SK-N-SH (cell line): ENCODE measurements at places on chromosomes 6 and 20. TPM values are rescaled to one million over a fixed set of nuclear protein-coding genes. Genes with fewer than 3 reads are reported as not detected.

DNA sequence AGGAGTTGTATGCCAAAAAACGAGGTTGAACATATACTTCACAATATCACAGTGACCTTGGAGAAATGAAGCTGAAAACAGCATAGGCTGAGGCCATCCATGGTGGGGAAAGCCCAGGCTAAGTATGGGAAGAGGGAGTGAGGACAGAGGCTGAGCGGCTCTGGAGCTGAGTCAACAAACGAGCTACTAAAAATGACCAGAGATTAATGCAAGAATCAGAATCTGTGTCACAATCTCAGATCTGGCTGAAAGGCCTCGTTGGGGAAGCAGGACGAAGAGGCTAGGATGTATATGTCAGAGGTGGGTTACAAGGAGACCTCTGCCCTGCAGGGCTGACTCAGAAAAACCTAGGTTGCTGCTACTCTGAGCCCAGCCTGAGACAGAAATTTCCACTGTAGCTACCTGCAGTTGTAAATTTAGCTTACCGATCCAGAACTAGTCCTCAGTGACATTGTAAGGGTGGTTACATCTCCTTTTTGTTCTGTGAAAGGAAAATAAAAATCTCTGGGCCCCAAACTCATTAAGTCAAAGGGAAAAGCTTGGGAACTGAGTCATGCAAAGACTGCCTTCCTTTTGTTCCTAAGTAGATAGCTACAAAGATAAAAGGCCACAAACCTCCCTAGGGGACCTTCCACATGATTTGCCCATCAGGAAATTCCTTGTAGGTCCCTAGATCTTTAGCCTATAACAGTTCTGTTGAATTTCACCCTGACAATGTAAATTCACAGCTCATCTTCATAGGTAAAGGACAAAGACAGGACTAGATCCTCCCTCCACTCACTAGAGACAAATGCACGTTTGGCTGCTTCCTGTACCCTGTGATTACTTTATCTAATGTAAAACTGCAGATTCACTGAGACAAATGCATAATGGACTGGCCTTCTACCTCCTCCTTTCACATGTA lies 8.5 kb upstream of the TUBB2A start:
- no peak for DNase-seq
- peaks cover 3% of the 10 kb centered on the region; the same call in 1 of the 2 replicates for H3K4me1 ChIP-seq
- no peak overlapping the region for H3K4me3 ChIP-seq
- H3K27ac ChIP-seq = no peak overlapping the region

Gene DEK
- 34.2 and 35.7 TPM in 2 replicates for polyA plus RNA-seq

Gene MAPK13
- 1.9 and 2.3 TPM in 2 replicates for polyA plus RNA-seq

Gene RHAG
- not detected in 2 replicates for polyA plus RNA-seq

- DNase-seq = no peak
- peak overlapping the region; percentile 45 for H3K27ac ChIP-seq
- no peak overlapping the region for H3K4me3 ChIP-seq
- H3K36me3 ChIP-seq = no peaks in the 10 kb centered on the region
These were observed 14.7 kb upstream of the PYGB start for GRCh38 chr20:25233016-25233772.

- peak overlapping the region; percentile 43 for H3K27ac ChIP-seq
- H3K4me1 ChIP-seq = peaks cover 8% of the 10 kb centered on the region
- no peaks in the 10 kb centered on the region for H3K27me3 ChIP-seq
These were observed 8.3 kb upstream of the NCOA3 start for GRCh38 chr20:47493175-47493962.

DNA sequence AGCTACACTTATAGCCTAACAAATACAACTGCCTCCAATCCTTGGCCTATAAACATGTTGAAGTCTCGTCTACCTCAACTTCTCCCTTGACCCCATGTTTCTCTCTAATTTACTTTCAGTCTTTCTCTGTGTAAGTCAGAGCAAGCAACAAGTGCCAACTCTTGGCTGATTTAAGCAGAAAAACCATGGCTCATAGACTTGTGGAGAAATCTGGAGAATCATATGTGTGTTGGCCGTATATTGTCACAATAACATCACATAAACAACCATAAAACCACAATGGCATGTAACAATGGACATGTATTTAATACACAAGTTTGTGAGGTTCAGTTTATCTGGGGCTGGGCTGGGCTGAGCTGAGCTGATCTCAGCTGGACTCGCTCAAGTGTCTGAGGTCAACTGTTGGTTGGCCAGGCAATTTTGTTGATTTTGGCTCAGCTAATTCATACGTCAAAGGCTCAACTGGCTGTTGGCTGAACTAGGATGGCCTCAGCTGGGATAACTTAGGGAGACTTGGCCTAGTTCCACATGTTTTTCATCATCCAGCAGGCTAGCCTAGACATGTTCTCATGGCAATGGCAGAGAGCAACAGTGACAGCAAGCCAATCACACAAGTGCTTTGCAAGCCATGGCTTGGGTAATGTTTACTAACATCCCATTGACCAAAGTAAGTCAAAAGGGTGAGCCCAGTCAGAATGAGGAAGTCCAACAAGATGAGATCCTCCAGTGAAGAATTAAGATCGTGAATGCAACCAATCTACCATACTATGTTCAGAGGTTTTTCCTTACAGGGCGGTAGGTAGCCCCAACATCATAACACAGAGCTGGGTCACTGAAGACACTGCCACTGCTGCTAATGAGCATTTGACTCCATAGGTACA lies 12.9 kb upstream of the TBC1D22B start:
- H3K4me3 ChIP-seq = no peak overlapping the region
- H3K27ac ChIP-seq = peak overlapping the region; percentile 100
- no peaks in the 10 kb centered on the region for H3K36me3 ChIP-seq
- peaks cover 30% of the 10 kb centered on the region for H3K4me1 ChIP-seq
- DNase-seq = no peak

GRCh38 chr20:7499201-7499600 lies 441.1 kb downstream of the HAO1 start:
- peaks cover 3% of the 10 kb centered on the region for H3K36me3 ChIP-seq
- no peak for DNase-seq
- H3K4me3 ChIP-seq = no peak overlapping the region
- H3K27ac ChIP-seq = no peak overlapping the region
- no peaks in the 10 kb centered on the region for H3K4me1 ChIP-seq

DNA sequence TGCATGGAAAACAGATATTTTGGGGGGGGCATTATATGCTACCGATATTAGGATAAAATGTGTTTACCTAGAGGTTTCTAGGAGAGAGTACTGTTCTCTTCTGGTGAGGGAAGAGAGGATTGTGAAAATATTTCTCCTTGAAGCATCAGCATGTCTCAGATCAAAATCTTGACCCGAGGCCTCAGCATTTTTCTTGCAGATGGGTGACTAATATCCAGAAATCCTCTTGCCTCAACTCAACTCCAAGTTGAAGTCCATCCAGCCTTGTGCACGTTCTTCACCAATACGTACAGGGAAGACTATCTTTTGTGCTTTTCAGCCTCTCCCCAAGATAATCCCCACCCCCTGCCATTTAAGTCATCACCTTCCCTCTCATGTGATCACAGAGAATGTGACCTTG lies 59.5 kb downstream of the PRND start:
- no peaks in the 10 kb centered on the region for H3K27me3 ChIP-seq
- H3K27ac ChIP-seq = no peak overlapping the region
- H3K4me3 ChIP-seq = no peak overlapping the region
- no peaks in the 10 kb centered on the region for H3K36me3 ChIP-seq
- H3K4me1 ChIP-seq = no peaks in the 10 kb centered on the region

GRCh38 chr20:45465491-45466266 lies 3.9 kb upstream of the WFDC2 start:
- H3K27ac ChIP-seq = no peak overlapping the region
- H3K4me1 ChIP-seq = peaks cover 2% of the 10 kb centered on the region; the same call in 1 of the 2 replicates
- peaks cover 50% of the 10 kb centered on the region; the same call in 1 of the 2 replicates for H3K27me3 ChIP-seq
- no peak for DNase-seq

- H3K4me3 ChIP-seq = no peak overlapping the region
- no peak for DNase-seq
- peaks cover 3% of the 10 kb centered on the region; the same call in 1 of the 2 replicates for H3K4me1 ChIP-seq
These were observed 150.1 kb downstream of the SASH1 start for GRCh38 chr6:148492654-148493290.

Gene MUC22
- 0.12 and 0.13 TPM in 2 replicates for polyA plus RNA-seq

Gene BPIFA1
- polyA plus RNA-seq = not detected in 2 replicates

DNA sequence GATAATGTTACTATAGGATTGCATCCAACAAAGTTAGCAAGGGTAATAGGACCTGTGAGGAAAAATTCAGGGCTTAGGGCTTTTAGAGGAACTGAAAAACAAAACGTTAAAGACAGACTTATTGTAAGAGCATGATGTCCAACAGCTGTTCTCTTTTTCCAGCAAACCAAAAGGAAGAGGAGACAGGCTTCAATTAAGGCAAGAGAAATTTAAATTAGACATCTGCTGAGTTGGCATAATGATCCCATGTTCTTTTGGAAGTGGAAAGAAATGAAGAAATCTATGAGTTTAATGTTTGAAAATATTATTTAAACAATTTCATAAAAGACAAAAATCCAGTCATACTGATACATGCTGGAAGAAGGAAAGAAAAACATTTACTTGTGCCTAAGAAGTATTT lies 95.7 kb upstream of the HMGCLL1 start:
- DNase-seq = no peak
- H3K27me3 ChIP-seq = no peaks in the 10 kb centered on the region
- no peaks in the 10 kb centered on the region for H3K36me3 ChIP-seq
- no peak overlapping the region for H3K4me3 ChIP-seq
- no peak overlapping the region for H3K27ac ChIP-seq

Gene SEMG1
- not detected in 2 replicates for polyA plus RNA-seq

Gene OR2J2
- not detected in 2 replicates for polyA plus RNA-seq

DNA sequence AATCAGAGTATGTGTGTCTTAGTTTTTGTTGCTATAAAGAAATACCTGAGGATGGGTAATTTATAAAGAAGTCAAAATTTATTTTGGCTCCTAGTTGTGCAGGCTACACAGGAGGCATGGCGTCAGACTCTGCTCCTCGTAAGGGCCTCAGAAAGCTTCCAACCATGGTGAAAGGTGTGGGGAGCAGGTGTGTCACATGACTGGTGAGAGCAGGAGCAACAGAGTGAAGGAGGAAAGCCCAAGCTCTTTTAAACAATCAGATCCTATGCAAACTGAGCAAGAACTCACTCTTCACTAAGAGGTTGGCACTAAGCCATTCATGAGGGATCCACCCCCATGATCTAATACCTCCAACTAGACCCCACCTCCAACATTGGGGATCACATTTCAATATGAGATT lies 1524.3 kb downstream of the HACE1 start:
- no peaks in the 10 kb centered on the region for H3K36me3 ChIP-seq
- no peak overlapping the region for H3K4me3 ChIP-seq
- H3K27ac ChIP-seq = no peak overlapping the region
- no peaks in the 10 kb centered on the region for H3K4me1 ChIP-seq
- H3K27me3 ChIP-seq = no peaks in the 10 kb centered on the region

Gene EXOC2
- 10.6 and 12.8 TPM in 2 replicates for polyA plus RNA-seq

DNA sequence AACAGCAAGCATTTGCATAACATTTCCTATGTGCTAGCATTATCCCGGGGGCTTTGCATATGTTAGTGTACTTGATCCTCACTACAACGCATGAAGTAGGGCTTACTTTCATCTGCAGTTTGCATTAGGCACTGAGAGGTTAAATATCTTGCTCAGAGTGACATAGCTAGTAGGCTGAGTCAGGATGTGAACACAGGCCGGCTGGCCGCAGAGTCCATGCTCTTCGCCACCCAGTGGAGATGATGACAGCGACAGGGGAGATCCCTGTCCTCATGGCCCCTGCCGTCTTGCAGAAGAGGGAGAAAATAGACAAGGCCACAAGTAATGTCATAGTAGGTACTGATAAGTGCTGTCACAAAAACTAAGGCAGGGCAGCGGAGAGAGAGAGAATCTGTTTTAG lies 46.9 kb downstream of the LYRM4 start:
- H3K36me3 ChIP-seq = peaks cover 23% of the 10 kb centered on the region
- H3K27ac ChIP-seq = no peak overlapping the region
- no peak for DNase-seq
- H3K27me3 ChIP-seq = no peaks in the 10 kb centered on the region
- peaks cover 9% of the 10 kb centered on the region; the same call in 1 of the 2 replicates for H3K4me1 ChIP-seq

Gene EPM2A
- polyA plus RNA-seq = 2.7 and 3.9 TPM in 2 replicates

DNA sequence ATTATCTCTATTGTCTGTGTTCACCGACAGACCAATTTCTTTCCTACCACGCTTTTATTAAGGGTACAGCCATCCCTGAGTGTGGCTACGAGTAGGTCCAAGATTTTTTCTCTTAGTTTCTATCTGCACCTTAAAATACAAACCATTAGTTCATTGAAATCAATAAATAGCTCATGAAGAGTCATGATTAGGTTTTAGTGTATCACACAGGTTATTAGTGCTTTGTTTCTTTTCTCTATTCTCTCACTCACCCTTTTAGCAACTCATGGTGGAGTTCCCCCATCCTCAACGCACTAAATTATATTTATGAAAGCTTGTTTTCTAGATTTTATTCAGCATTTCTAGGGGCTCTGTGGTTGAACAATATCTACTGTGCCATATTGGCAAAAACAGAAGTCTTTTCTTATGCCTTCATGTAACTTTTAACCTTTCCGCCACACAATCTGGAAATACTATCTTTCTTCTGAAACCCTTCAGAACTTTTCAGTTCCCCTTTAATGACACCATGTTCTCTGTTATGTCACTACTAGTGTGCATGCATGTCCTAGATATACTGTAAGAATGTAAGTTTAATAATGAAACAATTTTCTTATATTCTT lies 128.2 kb upstream of the LAMA2 start:
- H3K36me3 ChIP-seq = no peaks in the 10 kb centered on the region
- DNase-seq = no peak
- H3K4me1 ChIP-seq = no peaks in the 10 kb centered on the region
- no peak overlapping the region for H3K4me3 ChIP-seq
- 0 out of 2 replicates have a peak, but pooled peaks cover 4% of the 10 kb centered on the region for H3K27me3 ChIP-seq

Gene GABRR1
- polyA plus RNA-seq = not detected in 2 replicates

- no peak overlapping the region for H3K27ac ChIP-seq
- DNase-seq = no peak
These were observed 44.6 kb upstream of the DSN1 start for GRCh38 chr20:36818185-36818584.

DNA sequence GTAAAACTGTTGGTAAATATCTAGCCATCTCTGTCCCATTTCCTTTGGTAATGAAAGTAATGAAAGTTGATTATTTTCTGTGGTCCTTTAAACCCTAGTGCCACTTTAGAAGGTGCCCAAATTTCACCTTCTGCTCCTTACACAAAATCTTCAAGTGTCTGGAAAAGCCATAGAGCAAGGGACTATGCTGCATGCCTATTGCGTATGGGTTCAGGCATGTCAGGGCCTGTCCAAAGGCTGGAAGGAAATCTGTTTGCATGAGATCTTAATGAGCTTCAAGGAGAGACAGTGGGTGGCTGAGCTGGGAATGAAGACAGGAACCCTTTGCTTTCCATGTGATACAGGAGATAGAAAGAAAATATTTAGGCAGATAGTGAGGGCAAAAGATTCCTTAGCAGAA lies 66.6 kb upstream of the CCN6 start:
- H3K27ac ChIP-seq = no peak overlapping the region
- peaks cover 11% of the 10 kb centered on the region; the same call in 1 of the 2 replicates for H3K4me1 ChIP-seq
- no peaks in the 10 kb centered on the region for H3K36me3 ChIP-seq
- H3K4me3 ChIP-seq = no peak overlapping the region

Gene APOM
- 6.8 and 7.2 TPM in 2 replicates for polyA plus RNA-seq

DNA sequence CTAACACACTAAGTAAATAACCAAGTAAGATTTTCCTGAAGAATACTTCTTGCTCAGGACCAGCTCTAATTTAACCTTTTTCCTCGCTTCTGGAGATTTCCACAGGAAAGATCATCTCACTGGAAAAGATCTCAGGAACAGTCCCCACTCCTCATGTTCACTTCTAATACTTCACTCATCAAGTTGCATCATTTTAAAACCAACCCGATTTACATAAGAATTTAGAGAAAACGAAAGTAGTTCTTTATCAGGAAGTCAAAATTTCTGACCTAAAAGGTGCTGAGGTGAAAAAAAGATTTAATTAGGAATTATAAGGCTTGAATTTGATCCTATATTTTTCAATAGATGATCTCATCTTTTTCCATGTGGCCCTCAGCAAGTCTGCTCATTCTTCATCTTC lies 46.6 kb upstream of the PKHD1 start:
- no peak overlapping the region for H3K4me3 ChIP-seq
- H3K27ac ChIP-seq = no peak overlapping the region
- H3K4me1 ChIP-seq = no peaks in the 10 kb centered on the region
- no peaks in the 10 kb centered on the region for H3K36me3 ChIP-seq

Gene LPA
- not detected in 2 replicates for polyA plus RNA-seq

Gene TBCC
- 12.7 and 18.2 TPM in 2 replicates for polyA plus RNA-seq
